ENCODE measurements at places on chromosomes 3 and 15. TPM values are rescaled to one million over a fixed set of nuclear protein-coding genes. Genes with fewer than 3 reads are reported as not detected.
A peak's percentile ranks its signal among the peaks of the same experiment; 100 is the strongest.

DNA sequence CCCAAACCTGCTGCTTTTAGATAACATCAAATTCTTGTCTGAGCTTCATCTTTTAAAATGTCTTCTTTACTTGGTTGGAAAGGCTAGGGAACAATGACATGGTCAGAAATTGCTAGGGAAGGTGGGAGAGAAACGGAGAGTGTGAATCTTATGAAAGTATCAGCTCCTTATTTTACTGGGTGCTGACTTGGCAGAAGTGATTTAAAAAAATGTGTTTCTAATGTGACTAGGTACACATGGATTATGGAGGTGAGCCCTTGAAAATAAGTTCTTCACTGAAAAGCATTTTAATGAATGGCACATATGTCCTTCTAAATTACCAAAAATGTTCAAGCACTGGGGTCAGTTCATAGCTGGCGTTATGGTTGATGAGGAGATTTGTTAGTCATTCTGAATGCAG is 54.0 kb upstream of the PPARG start:
- no peaks in the 10 kb centered on the region for H3K36me3 ChIP-seq
- H3K4me3 ChIP-seq, result no peak overlapping the region
- no peaks in the 10 kb centered on the region for H3K27me3 ChIP-seq
- H3K4me1 ChIP-seq, result peaks cover 7% of the 10 kb centered on the region
- H3K27ac ChIP-seq, result no peak overlapping the region
- DNase-seq, result no peak

- H3K4me3 ChIP-seq, result no peak overlapping the region
- H3K27me3 ChIP-seq, result no peaks in the 10 kb centered on the region
- no peak overlapping the region for H3K27ac ChIP-seq
- no peaks in the 10 kb centered on the region for H3K36me3 ChIP-seq
Measured at GRCh38 chr3:190005343-190006113, 115.2 kb downstream of the P3H2 start.

DNA sequence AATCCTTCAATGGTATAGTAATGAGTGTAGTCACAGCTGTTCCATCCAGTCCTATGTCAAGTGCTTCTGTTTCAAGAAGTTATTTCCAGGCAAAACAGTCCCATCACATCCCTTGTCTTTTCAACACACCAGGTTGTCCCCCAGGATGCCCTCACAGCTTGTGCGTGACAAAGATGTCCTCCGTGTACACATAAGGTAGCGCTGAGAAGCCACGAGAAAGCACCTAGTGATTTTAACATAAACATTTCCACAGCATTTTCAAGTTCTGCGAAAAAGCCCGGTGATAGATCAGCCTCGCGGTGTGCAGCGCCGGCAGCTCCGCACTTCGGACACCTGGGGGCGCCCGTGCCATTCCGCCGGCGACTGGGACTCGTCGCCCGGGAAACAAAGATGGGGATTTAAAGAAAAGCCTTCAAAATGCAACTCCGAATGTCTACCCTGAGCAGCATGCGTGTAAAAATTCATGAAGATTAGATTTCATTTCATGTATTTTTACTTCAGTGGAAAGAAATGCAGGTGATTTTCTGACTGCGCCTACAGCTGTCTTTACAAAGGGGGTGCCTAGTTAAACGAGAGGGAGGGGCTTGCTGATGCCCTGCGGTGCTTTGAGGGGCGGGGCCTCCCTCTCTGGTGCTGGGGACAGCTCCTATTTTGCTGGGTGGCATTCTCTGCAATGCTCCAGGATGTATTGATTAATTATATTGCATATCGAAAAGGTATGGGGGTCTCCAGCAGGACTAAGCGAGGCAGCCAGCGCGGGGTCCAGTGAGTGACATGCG is 49.9 kb downstream of the KY start:
- DNase-seq, result peak; percentile 29
- H3K4me3 ChIP-seq, result peak overlapping the region; percentile 16

DNA sequence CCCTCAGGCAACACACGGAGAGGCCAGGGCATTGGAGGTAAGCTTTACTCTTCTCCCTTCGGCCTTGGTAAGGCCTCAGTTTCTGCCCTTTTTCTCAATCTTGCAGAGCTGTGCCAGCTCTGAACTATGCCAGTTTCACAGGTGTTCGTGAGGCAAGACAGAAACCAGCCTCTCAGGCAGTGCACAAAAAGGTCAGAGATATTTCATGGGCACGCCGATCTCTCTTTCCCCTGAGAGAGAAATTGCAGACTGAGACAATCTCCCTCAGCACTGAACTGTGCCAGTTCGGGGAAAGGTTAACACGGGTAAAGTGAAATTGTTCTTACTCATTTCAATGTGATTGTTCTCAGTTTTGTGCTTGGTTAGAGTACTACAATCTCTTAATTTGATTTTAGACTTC is 88.5 kb downstream of the GMNC start:
- no peaks in the 10 kb centered on the region for H3K27me3 ChIP-seq
- no peaks in the 10 kb centered on the region for H3K36me3 ChIP-seq
- no peaks in the 10 kb centered on the region for H3K4me1 ChIP-seq
- peak; percentile 41 for DNase-seq

- no peak for DNase-seq
- H3K36me3 ChIP-seq, result no peaks in the 10 kb centered on the region
- no peak overlapping the region for H3K27ac ChIP-seq
- H3K4me1 ChIP-seq, result no peaks in the 10 kb centered on the region
- H3K4me3 ChIP-seq, result no peak overlapping the region
- H3K27me3 ChIP-seq, result no peaks in the 10 kb centered on the region
Measured at GRCh38 chr15:58026051-58026450, 39.5 kb downstream of the ALDH1A2 start.

DNA sequence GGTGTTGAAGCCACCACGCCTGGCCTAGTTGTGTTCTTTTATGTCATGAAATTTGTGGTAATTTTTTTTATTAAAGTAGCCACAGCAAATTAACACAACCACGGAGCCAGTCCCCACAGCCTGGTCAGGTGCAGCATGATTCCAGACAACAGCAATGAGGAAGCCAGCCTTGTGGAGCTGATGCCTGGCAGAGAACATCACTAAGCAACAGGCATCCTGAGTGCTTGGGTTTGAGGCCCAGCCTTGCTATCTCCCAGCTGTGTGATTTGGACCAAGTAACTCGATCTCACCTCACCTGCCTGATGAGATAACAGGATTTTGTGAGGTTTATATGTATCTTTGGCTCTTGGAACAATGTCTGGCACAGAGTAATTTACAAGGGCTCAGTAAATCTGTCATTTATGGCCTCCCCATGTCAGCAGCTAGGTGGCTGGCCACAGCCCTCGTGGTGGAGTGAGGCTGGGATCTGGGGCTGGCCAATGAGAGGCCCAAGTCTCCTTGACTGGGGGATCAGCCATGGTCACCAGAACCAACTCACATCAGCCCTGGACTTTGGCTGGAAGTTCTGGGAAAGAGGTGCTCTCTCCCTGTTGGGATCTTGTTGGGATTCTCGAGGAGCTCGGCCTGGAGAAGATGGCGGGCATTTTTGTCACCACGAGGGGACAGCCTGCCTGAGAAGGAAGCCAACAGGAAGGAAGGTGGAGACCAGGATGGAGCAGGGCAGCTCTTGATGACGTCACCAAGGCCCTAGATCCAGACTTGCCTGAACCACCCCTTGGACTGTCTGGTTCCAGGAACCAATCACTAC is 22.8 kb upstream of the FLNB start:
- no peaks in the 10 kb centered on the region for H3K27me3 ChIP-seq
- H3K4me1 ChIP-seq, result peaks cover 24% of the 10 kb centered on the region
- H3K27ac ChIP-seq, result no peak overlapping the region
- DNase-seq, result no peak
- H3K4me3 ChIP-seq, result no peak overlapping the region
- no peaks in the 10 kb centered on the region for H3K36me3 ChIP-seq

- no peaks in the 10 kb centered on the region for H3K4me1 ChIP-seq
- H3K27ac ChIP-seq, result no peak overlapping the region
- H3K4me3 ChIP-seq, result peak overlapping the region; percentile 7
- peaks cover 21% of the 10 kb centered on the region for H3K27me3 ChIP-seq
Measured at GRCh38 chr3:133413161-133414020, 13.5 kb downstream of the BFSP2 start.

GRCh38 chr3:62936626-62937254 is 61.5 kb upstream of the CADPS start:
- DNase-seq, result no peak
- no peaks in the 10 kb centered on the region for H3K27me3 ChIP-seq
- H3K27ac ChIP-seq, result no peak overlapping the region

GRCh38 chr15:75684648-75685047 is 28.0 kb downstream of the CSPG4 start:
- no peak for DNase-seq
- no peak overlapping the region for H3K4me3 ChIP-seq
- no peak overlapping the region for H3K27ac ChIP-seq
- no peaks in the 10 kb centered on the region for H3K36me3 ChIP-seq

DNA sequence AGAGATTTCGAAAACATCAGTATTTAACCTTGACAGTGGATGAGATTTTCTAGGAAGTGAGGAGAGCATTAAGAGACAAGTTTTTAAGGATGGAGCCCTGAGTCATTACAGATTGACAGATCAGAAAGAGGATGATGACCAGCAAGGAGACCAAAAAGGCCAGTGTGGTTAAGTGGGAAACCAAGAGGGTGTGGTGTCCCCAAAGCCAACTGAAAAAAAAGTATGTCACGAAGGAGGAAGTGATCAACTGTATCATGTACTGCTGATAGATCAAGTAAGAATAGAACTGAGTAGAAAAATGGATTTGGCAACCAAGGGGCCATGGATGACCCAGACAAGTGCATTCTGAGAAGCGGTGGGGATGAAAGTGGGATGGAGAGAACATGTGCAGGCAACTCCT is 491.8 kb downstream of the FHIT start:
- H3K36me3 ChIP-seq, result no peaks in the 10 kb centered on the region
- H3K4me3 ChIP-seq, result no peak overlapping the region
- H3K4me1 ChIP-seq, result peaks cover 11% of the 10 kb centered on the region
- H3K27ac ChIP-seq, result no peak overlapping the region
- H3K27me3 ChIP-seq, result no peaks in the 10 kb centered on the region
- DNase-seq, result no peak

- DNase-seq, result no peak
- H3K4me1 ChIP-seq, result no peaks in the 10 kb centered on the region
- no peaks in the 10 kb centered on the region for H3K36me3 ChIP-seq
- H3K4me3 ChIP-seq, result no peak overlapping the region
- no peak overlapping the region for H3K27ac ChIP-seq
Measured at GRCh38 chr3:87993566-87993965, 65.2 kb downstream of the CGGBP1 start.

DNA sequence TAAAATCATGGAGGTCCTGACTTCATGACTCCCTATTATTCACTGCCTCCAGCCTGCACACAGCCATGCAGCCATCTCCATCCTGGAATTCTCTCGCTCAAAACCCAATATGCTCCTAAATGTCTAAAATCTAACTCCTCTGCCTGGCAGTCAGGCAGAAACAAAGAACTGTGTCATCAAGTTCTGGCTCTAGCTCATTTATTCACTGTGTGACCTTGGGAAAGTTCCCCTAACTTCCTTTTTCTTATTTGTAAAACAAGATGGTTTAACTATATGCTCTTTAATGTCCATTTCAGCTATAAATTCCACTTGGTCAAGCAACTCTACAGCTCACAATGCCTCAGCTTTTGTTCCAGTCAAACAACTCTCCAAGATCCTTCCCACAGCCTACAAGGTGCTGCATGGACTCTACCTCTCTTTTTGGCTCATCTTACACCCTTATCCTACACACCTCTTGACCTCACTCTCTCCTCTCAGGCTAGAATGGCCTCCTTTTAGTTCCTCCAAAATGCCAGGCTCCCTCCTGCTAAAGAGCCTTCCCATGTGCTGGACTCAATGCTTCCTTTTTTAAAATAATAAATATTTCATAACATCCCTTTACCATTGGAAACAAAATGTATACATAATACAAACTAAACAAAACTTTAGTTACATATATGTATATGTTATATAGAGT is 16.4 kb downstream of the PIK3CB start:
- H3K36me3 ChIP-seq, result no peaks in the 10 kb centered on the region
- peaks cover 10% of the 10 kb centered on the region for H3K4me1 ChIP-seq
- H3K4me3 ChIP-seq, result no peak overlapping the region
- H3K27ac ChIP-seq, result no peak overlapping the region
- no peak for DNase-seq

DNA sequence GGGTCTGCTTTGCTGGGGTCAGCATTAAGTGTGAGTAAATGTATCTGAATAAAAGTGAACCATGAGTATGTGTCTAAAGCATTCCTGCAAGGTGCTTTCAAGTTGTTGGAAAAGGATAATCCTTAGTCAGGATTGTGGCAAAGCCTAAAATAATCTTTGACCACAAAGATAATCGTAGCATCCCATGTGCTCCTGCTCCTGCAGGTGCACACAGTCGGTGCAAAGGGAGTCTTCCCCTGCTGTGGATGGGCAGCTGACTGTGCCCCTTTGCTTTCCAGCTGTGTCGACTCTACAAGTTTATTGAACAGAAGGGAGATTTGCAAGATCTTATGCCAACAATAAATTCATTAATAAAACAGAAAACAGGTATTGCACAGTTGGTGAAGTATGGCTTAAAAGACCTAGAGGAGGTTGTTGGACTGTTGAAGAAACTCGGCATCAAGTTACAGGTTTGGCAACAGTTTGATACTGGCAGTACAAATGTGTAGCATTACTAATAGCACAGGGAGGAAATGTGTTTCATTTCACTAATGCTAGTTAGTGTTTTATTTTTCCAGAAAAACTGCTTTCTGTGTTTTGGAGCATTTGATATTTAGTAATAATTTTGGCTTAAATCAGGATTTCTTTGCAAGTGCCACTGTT is 22.6 kb downstream of the SRP14 start:
- no peak overlapping the region for H3K27ac ChIP-seq
- peaks cover 7% of the 10 kb centered on the region for H3K36me3 ChIP-seq
- H3K27me3 ChIP-seq, result no peaks in the 10 kb centered on the region
- peaks cover under 1% of the 10 kb centered on the region for H3K4me1 ChIP-seq
- no peak overlapping the region for H3K4me3 ChIP-seq

GRCh38 chr3:56115698-56116097 is 352.6 kb downstream of the ERC2 start:
- H3K4me1 ChIP-seq, result no peaks in the 10 kb centered on the region
- H3K4me3 ChIP-seq, result no peak overlapping the region
- H3K36me3 ChIP-seq, result no peaks in the 10 kb centered on the region
- no peak overlapping the region for H3K27ac ChIP-seq
- no peaks in the 10 kb centered on the region for H3K27me3 ChIP-seq

- no peak overlapping the region for H3K4me3 ChIP-seq
- H3K4me1 ChIP-seq, result peaks cover 32% of the 10 kb centered on the region
- no peak for DNase-seq
- H3K36me3 ChIP-seq, result no peaks in the 10 kb centered on the region
- H3K27me3 ChIP-seq, result no peaks in the 10 kb centered on the region
Measured at GRCh38 chr3:53040351-53040820, 5.5 kb downstream of the SFMBT1 start.

GRCh38 chr15:86295511-86295910 is 215.8 kb downstream of the AGBL1 start:
- H3K27ac ChIP-seq, result no peak overlapping the region
- H3K36me3 ChIP-seq, result no peaks in the 10 kb centered on the region
- no peak for DNase-seq
- peaks cover 4% of the 10 kb centered on the region for H3K27me3 ChIP-seq

The KLHL40 gene
- 0.88 TPM for total RNA-seq

The SLC9C1 gene
- 2.2 TPM for total RNA-seq

The ZNF501 gene
- 4.3 TPM for total RNA-seq

The IL17RD gene
- total RNA-seq, result 4.0 TPM

The GCHFR gene
- total RNA-seq, result 3.8 TPM
